ENCODE measurements at places on chromosomes 16 and 17.

DNA sequence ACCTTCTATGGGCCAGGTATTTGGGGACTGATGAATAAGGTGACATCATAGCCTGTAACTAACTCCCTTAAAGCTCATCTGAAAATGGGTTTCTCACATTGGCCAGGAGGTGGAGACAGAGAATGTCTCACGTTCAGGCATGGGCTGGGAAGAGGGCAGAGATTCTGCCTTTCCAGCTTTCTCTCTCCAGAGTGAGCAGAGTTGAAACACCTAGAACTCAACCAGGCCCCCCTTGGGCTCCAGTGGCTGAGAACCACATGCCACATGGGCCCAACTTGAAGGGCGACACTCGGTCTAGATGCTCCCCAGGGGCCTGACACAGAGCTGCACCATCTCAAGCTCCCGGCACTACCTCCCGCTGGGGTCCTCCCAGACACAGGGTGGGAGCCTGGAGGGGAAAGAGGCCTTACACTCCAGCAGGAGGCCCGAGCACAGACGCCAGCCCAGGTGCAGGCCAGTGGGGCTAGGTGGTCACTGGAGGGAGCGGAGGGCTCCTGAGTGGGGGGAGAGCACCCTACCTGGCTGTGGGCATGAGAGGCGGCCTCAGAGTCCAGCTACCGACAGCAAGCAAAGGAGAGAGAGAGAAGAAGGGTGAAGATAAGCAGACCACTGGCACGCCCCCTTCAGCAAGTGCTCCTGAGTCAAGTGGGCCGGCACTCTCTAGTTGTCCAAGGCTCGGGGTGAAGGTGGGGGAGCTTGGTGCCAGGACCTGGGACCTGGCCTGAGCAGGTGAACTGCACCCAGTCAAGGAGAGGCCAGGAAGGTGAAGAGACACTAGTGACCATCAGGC, 55.9 kb downstream of the MYO18A start:
- no peak for DNase-seq

DNA sequence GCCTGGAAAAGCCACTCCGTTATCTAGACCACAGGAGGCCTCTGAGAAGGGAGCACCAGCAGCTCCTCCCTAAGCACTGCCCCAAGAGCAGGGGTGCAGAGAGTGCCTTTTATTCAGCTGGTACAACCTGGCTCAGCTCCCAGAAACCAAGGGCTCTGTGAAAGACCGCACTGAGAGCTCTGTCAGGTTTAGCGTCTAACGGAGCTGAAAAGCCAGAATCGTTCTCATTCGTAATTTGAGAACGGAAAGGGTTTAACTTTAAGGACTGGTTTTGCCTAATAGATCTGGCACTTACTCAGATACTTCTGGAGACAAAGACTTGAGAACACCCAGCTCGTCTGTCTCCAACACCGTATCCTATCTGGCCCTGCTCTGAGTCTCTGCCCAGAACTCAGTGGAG, 13.5 kb downstream of the MPG start:
- peak; percentile 74 for DNase-seq

DNA sequence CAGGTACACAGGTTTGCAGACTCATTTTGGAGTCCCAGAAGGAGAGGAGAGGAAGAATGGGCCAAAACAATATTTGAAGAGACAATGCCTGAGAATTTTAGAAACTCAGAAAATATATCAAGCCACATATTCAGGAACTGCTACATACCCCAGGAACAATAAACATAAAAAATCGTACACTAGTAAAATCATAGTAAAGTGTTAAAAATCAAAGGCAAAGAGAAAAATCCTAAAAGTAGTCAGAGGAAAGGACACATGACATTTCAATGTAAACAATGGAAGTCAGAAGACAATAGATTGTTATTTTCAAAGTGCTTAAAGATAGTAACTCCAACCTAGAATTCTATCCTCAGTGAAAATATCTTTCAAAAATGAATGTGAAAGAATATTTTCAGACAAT, 28.5 kb upstream of the NACA2 start:
- no peak for DNase-seq

DNA sequence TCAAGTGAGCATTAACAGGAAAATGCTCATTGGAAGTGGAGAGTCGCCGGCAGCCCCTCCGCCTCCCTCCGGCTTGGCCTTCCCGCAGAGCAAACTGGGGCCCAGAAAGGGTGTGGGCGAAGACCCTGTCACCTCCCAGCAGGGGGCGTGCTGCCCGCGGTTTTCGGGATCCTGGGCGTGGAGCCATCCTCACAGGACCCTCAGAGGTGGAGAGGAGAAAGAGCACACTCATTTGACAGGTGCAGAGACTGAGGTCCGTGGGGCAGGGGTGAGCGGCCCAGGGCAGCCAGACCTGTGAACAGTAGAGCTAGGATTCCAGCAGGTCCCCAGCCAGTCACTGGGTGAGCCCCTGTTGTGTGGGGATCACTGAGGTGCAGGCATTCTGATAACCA, 1002.9 kb downstream of the KCNJ18 start:
- no peak for DNase-seq

DNA sequence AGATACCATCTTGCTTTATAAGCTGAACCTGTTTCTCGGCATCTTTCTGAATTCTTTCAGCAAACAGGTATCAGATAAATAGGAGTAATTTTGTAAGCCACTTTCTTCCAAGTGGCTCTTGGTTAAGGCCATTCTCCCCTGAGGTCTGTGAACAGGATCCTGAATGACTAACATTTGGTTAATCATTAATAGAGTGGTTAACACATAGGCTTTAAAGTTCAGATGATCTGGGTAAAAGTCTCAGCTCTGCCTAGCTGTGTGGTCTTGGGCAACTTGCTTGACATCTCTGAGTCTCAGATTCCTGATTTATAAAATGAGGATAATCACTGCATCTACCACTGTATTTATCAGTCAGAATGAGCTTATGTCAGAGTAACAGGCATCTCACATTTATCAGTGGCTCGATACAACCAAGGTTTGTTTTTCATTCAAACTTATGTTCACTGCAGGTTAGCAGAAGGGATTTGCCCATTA, 44.4 kb upstream of the ANKFN1 start:
- DNase-seq: no peak

DNA sequence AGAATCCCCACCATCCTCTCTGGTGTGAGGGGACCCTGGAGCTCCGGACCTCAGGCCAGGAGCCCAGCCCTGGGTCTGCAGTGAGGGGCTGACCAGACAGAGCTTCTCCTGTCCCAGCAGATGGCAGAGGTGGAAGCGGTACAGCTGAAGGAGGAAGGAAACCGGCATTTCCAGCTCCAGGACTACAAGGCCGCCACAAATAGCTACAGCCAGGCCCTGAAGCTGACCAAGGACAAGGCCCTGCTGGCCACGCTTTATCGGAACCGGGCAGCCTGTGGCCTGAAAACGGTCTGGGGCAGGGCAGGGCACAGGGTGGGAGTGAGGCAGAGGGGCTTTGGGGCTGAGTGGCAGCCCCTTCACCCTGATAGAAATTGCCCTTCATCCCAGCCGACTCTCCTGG, 527 bp downstream of the UNC45B start:
- DNase-seq: no peak

All from amygdala (tissue), 56 donors.